ENCODE measurements at places on chromosomes 6 and 20. TPM values are rescaled to one million over a fixed set of nuclear protein-coding genes. Genes with fewer than 3 reads are reported as not detected.

- no peaks in the 10 kb centered on the region for H3K36me3 ChIP-seq
- H3K4me1 ChIP-seq: no peaks in the 10 kb centered on the region
- H3K27ac ChIP-seq: no peak overlapping the region
These were observed 111.5 kb downstream of the MEI4 start for GRCh38 chr6:77764364-77764763.

DNA sequence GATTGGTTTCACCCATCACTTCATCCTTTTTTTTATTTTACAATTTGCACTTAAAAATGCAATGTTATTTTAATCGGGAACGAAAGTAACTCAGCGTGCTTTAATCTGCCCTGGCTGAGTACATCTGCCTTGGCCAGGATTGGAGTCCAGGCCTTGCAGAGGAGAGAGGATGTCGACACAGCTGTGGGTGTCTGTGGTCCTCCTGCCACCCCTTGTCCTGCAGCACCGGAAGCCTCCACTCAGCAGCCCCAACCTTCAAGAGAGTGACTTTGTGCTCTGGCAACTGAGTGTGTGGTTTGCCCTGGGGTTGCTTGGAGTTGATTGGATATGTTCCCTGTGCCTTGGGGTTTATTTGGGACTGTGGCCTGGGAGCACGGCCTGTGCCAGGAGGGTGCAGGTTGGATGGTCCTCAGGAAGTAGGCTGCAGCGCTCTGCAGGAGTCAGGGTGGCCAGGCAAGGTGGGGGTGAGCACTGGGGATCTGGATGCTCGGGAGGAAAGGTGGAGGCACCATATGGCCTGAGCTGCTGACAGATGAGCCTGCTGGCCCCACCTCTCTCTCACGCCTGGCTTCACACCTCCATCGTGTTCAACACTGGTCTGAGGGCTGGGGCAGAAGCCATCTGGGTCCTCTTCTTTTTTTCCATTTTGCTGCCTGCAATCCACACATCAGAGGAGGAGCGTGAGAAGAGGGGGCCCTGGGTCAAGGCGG lies 4.3 kb downstream of the MYT1 start:
- H3K27ac ChIP-seq: no peak overlapping the region
- no peaks in the 10 kb centered on the region for H3K27me3 ChIP-seq
- no peak overlapping the region for H3K4me3 ChIP-seq
- no peaks in the 10 kb centered on the region for H3K36me3 ChIP-seq
- no peaks in the 10 kb centered on the region for H3K4me1 ChIP-seq

DNA sequence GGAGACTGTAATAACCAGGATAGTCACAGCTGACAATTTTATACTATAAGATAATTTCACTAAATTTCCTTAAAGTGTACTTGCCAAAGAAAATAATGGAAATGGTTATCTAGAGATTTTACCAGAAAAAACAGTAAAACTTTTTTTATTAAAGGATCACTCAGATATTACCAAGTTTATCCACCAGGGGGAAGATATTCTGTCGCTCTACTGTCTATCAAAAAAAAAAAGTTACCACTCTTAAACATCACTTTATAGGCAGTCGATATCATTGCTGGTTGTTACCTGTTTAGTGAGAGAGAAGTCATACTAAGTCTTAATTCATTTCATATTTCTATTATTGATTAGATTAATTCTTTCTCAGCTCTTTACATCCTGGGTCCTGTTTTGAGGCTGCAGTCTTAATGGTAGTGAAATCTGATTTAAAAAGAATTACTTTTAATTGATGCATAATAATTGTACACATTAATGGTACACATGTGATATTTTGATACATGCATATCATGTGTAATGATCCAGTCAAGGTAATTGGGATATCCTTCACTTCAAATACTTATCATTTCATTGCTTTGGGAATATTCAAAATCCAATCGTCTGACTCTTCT lies 18.9 kb downstream of the L3MBTL3 start:
- H3K27me3 ChIP-seq: no peaks in the 10 kb centered on the region
- H3K27ac ChIP-seq: no peak overlapping the region
- H3K36me3 ChIP-seq: no peaks in the 10 kb centered on the region
- H3K4me1 ChIP-seq: peaks cover 41% of the 10 kb centered on the region
- H3K4me3 ChIP-seq: no peak overlapping the region
- peak; percentile 39 for DNase-seq

- H3K27ac ChIP-seq: no peak overlapping the region
- no peak for DNase-seq
- no peak overlapping the region for H3K4me3 ChIP-seq
- H3K4me1 ChIP-seq: no peaks in the 10 kb centered on the region
- no peaks in the 10 kb centered on the region for H3K36me3 ChIP-seq
These were observed 605.4 kb upstream of the SLC35B3 start for GRCh38 chr6:9040718-9041117.

- no peak for DNase-seq
- H3K4me3 ChIP-seq: no peak overlapping the region
- H3K4me1 ChIP-seq: peaks cover 4% of the 10 kb centered on the region
- H3K27ac ChIP-seq: no peak overlapping the region
- H3K27me3 ChIP-seq: no peaks in the 10 kb centered on the region
These were observed 85.9 kb downstream of the SYNJ2 start for GRCh38 chr6:158067436-158068015.

GRCh38 chr20:46359233-46359751 lies 47.1 kb downstream of the ELMO2 start:
- peaks cover 44% of the 10 kb centered on the region for H3K36me3 ChIP-seq
- peaks cover 57% of the 10 kb centered on the region for H3K4me1 ChIP-seq
- DNase-seq: no peak
- H3K27ac ChIP-seq: peak overlapping the region; percentile 37
- H3K27me3 ChIP-seq: no peaks in the 10 kb centered on the region
- no peak overlapping the region for H3K4me3 ChIP-seq

GRCh38 chr20:50403565-50404418 lies 106.4 kb upstream of the PTPN1 start:
- no peaks in the 10 kb centered on the region for H3K4me1 ChIP-seq
- DNase-seq: no peak
- H3K27ac ChIP-seq: no peak overlapping the region
- no peaks in the 10 kb centered on the region for H3K27me3 ChIP-seq

GRCh38 chr6:84521511-84521910 lies 242.9 kb downstream of the TBX18 start:
- H3K4me3 ChIP-seq: no peak overlapping the region
- H3K4me1 ChIP-seq: no peaks in the 10 kb centered on the region
- no peaks in the 10 kb centered on the region for H3K36me3 ChIP-seq
- no peak for DNase-seq

GRCh38 chr20:54678253-54678652 lies 202.9 kb downstream of the DOK5 start:
- no peaks in the 10 kb centered on the region for H3K4me1 ChIP-seq
- H3K27me3 ChIP-seq: no peaks in the 10 kb centered on the region
- no peak for DNase-seq
- no peaks in the 10 kb centered on the region for H3K36me3 ChIP-seq
- no peak overlapping the region for H3K27ac ChIP-seq

DNA sequence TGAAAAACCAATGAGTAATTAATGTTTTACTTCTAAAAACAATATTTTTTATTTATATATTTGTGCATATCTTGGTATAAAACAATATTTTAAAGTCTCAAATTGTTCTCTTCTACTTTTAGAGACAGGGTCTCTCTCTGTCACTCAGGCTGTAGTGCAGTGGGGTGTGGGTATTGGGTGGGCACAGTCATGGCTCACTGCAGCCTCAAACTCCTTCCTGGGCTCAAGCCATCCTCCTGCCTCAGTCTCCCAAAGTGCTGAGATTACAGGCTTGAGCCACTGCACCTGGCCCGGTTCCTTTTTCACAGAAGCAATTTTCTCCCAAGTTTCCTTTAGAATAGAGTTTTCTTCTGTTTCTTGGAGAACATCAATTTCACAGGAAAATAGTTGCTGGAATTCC lies 102.8 kb downstream of the TMEM242 start:
- no peaks in the 10 kb centered on the region for H3K27me3 ChIP-seq
- peaks cover 20% of the 10 kb centered on the region for H3K4me1 ChIP-seq
- no peaks in the 10 kb centered on the region for H3K36me3 ChIP-seq
- H3K27ac ChIP-seq: no peak overlapping the region
- peak overlapping the region; percentile 87 for H3K4me3 ChIP-seq

- H3K4me3 ChIP-seq: peak overlapping the region; percentile 73
- H3K36me3 ChIP-seq: no peaks in the 10 kb centered on the region
- DNase-seq: peak; percentile 71
- H3K27me3 ChIP-seq: no peaks in the 10 kb centered on the region
- H3K4me1 ChIP-seq: peaks cover 10% of the 10 kb centered on the region
- H3K27ac ChIP-seq: no peak overlapping the region
These were observed 51.2 kb upstream of the RNF182 start for GRCh38 chr6:13873288-13874190.

DNA sequence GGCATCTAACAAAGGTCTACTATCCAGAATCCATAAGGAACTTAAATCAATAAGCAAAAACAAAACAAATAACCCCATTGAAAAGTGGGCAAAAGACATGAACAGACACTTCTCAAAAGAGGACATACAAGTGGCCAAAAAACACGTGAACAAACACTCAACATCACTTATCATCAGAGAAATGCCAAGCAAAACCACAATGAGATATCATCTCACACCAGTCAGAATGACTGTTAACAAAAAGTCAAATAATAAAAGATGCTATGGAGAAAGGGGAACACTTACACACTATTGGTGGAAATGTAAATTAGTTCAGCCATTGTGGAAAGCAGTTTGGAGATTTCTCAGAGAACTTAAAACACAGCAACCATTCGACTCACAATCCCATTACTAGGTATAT lies 19.4 kb upstream of the VNN1 start:
- H3K4me1 ChIP-seq: peaks cover 4% of the 10 kb centered on the region
- no peaks in the 10 kb centered on the region for H3K36me3 ChIP-seq
- no peak overlapping the region for H3K27ac ChIP-seq
- peaks cover 2% of the 10 kb centered on the region for H3K27me3 ChIP-seq

GRCh38 chr6:123515715-123516114 lies 121.0 kb downstream of the TRDN start:
- no peaks in the 10 kb centered on the region for H3K36me3 ChIP-seq
- H3K27ac ChIP-seq: no peak overlapping the region
- no peak for DNase-seq
- no peaks in the 10 kb centered on the region for H3K4me1 ChIP-seq

DNA sequence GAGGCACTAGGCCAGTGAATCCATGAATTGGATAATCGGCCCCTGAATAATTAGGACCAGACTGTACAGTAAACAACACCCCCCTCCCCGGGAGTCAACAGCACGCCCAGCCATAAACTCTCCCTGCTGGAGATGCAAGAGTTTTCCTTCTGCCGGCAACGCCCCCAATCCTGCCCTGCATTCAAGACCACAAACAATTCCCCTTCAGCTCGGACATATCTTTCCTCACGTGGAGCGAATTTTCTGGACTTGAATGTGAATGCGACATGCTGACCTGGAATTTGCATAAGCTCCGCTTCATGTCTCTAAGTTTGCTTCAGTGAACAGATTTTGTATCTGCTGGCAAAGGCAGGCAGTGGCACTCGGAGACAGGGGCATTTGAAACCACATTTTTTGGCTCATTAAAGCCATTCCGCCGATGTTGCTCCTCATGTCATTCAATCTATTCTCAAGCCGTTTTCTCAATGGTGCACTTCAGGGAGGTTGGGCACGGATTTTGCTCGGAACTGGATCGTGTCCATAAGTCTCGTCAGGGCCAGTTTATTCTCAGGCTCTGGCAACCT lies 38.0 kb upstream of the GMPR start:
- H3K27me3 ChIP-seq: no peaks in the 10 kb centered on the region
- H3K36me3 ChIP-seq: no peaks in the 10 kb centered on the region
- H3K4me3 ChIP-seq: no peak overlapping the region
- no peak for DNase-seq
- H3K4me1 ChIP-seq: no peaks in the 10 kb centered on the region
- H3K27ac ChIP-seq: no peak overlapping the region

GRCh38 chr6:120410586-120410985 lies 923.7 kb downstream of the TBC1D32 start:
- H3K4me3 ChIP-seq: no peak overlapping the region
- no peaks in the 10 kb centered on the region for H3K27me3 ChIP-seq
- DNase-seq: no peak
- H3K27ac ChIP-seq: no peak overlapping the region

DNA sequence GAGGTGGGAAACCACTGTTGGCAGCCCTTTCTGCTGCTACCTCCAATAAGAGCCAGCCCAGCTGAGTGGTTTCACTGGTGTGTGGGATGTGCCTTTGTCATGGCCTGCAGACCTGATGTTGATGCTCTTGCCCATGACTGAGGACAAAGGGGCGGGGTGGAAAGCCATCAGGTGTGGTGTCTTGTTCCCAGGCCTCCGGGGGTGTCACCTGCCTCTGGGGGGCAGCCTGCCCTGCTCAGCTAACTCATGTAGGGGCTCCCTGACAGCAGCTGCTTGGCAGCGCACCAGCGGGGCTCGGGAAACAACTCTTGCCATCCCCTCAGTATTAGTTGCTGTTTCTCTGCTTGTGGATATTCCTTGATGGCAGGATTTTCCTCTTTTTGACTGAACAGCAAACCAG lies 91.3 kb downstream of the LYRM2 start:
- H3K36me3 ChIP-seq: no peaks in the 10 kb centered on the region
- DNase-seq: no peak
- no peaks in the 10 kb centered on the region for H3K4me1 ChIP-seq
- no peak overlapping the region for H3K4me3 ChIP-seq

GRCh38 chr20:53303413-53303760 lies 290.3 kb downstream of the ZNF217 start:
- H3K27ac ChIP-seq: no peak overlapping the region
- no peaks in the 10 kb centered on the region for H3K27me3 ChIP-seq
- H3K4me3 ChIP-seq: no peak overlapping the region
- no peaks in the 10 kb centered on the region for H3K36me3 ChIP-seq

GRCh38 chr6:5566718-5567117 lies 305.4 kb downstream of the FARS2 start:
- no peaks in the 10 kb centered on the region for H3K4me1 ChIP-seq
- no peaks in the 10 kb centered on the region for H3K27me3 ChIP-seq
- no peak overlapping the region for H3K4me3 ChIP-seq
- H3K36me3 ChIP-seq: no peaks in the 10 kb centered on the region

DNA sequence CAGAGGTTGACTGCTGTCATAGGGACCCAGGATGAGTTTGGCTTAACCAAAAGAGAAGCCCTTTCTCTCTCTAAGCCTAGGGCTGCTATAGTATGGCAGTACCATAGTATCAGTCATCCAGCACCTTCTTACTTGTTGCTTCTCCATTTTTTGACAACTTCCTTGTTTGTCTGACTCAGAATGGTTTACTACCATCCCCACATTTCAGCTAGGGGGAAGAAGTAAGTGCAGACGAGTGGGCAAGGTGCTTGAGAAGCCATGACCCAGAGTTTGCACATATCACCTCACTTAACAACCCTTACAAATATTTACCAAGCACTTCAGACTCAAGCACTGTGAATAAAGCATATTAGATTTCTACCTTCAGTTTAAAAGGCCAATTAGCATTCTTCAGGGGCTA lies 289.9 kb upstream of the TSHZ2 start:
- no peaks in the 10 kb centered on the region for H3K27me3 ChIP-seq
- H3K4me3 ChIP-seq: no peak overlapping the region
- DNase-seq: no peak
- H3K4me1 ChIP-seq: no peaks in the 10 kb centered on the region
- H3K27ac ChIP-seq: no peak overlapping the region

- no peaks in the 10 kb centered on the region for H3K36me3 ChIP-seq
- no peak overlapping the region for H3K4me3 ChIP-seq
- H3K27ac ChIP-seq: no peak overlapping the region
- H3K27me3 ChIP-seq: peaks cover 9% of the 10 kb centered on the region
These were observed 925 bp downstream of the FHL5 start for GRCh38 chr6:96563853-96564252.

The ARMH2 gene
- not detected for polyA plus RNA-seq

The GJA10 gene
- polyA plus RNA-seq: not detected

The PPP1R16B gene
- polyA plus RNA-seq: 16.5 TPM

The NCOA6 gene
- 3.0 TPM for polyA plus RNA-seq

The ENPP1 gene
- polyA plus RNA-seq: not detected

The ZSCAN23 gene
- polyA plus RNA-seq: not detected

The TCF21 gene
- polyA plus RNA-seq: not detected

The HMGA1 gene
- polyA plus RNA-seq: 36.2 TPM

The SAPCD1 gene
- polyA plus RNA-seq: not detected
